Aorta (tissue), 5 donors: ENCODE measurements at places on chromosomes 1 and 21. TPM values are rescaled to one million over a fixed set of nuclear protein-coding genes. Genes with fewer than 3 reads are reported as not detected.

- no peaks in the 10 kb centered on the region for H3K27me3 ChIP-seq
- no peak overlapping the region for H3K4me3 ChIP-seq
- no peak for DNase-seq
- H3K36me3 ChIP-seq = no peaks in the 10 kb centered on the region
- H3K4me1 ChIP-seq = no peaks in the 10 kb centered on the region
Measured at GRCh38 chr1:54362881-54363340, 43.3 kb downstream of the SSBP3 start.

Gene TEDDM1
- not detected for total RNA-seq

DNA sequence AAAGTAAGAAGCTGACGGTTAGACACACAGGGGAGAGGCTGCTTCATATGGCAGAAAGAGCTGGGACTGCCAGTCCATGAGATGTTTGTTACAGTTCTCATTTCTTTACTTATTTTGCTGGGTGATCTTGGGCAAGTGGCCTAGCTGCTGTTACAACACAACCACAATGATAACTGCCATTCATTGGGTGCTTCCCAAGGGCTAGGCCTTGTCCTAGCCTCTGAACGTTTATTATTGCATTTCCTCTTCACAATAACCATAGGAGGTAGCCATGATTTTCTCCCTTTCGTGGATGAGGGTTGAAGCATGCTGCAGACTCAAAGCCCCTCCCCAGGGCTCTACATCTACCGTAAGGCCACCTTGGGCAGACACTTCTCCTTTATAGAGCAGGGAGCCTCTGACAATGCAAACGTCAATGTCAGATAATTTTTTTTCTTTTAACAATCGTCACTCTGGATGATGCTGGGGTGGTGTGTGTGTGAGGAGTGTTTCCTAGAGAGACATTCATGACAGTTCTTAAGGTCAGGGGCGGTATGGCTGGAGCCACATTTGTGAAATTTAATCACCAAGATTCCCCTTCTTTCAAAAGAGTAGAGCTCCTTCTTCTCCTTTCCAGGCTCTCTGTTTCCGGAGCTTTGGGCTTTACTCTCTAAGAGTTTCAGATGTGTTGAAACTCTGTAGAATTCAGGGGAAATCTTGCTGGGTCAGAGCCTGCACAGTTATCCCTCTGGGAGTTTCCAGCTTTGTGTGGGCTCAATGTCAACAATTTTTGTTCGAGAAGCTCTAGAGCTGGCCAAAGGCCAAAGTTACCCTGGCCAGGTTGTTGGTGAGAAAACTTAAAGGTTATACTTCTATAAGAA is 138.5 kb upstream of the SGIP1 start:
- H3K36me3 ChIP-seq = no peaks in the 10 kb centered on the region
- no peaks in the 10 kb centered on the region for H3K4me1 ChIP-seq
- H3K27ac ChIP-seq = no peak overlapping the region
- no peak overlapping the region for H3K4me3 ChIP-seq
- no peaks in the 10 kb centered on the region for H3K27me3 ChIP-seq

DNA sequence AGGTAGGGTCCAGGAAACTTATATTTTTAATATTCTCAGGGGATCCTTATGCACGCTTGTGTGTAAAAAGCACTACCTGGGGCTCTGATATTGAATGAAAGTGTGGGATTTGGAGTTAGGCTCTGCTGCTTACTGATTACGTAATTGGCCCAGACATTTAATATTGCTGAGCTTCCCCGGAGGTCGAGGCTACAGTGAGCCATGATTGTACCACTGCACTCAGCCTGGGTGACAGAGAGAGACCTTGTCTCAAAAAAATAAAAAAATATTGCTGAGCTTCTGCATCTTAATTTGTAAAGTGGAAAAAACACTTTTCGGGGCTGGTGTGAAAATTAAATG is 62.2 kb upstream of the KIF26B start:
- peaks cover 4% of the 10 kb centered on the region for H3K36me3 ChIP-seq
- DNase-seq = no peak
- H3K27me3 ChIP-seq = no peaks in the 10 kb centered on the region
- no peak overlapping the region for H3K27ac ChIP-seq

Gene NUF2
- total RNA-seq = 0.49 TPM

Gene PTPN7
- 3.4 TPM for total RNA-seq

Gene TXNIP
- total RNA-seq = 536 TPM

DNA sequence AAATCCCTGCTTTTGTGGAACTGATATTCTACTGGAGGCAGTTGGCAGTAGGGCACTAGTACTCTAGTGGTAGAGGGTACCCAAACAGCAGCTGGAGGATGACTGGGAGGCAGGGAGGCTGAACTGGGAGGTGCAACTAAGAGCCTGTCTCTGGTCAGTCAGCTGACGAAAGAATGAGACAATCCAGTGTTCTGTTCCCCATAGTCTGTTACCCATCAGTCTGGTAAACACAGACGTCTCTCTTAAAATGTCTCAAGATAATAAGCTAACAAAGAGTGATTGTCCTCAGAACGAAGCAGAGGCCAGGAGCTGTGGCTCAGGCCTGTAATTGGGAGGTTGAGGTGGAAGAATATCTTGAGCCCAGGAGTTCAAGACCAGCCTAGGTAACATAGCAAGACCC is 30.4 kb downstream of the TFAP2E start:
- H3K4me3 ChIP-seq = no peak overlapping the region
- no peaks in the 10 kb centered on the region for H3K4me1 ChIP-seq
- peaks cover 6% of the 10 kb centered on the region for H3K36me3 ChIP-seq
- no peak overlapping the region for H3K27ac ChIP-seq

DNA sequence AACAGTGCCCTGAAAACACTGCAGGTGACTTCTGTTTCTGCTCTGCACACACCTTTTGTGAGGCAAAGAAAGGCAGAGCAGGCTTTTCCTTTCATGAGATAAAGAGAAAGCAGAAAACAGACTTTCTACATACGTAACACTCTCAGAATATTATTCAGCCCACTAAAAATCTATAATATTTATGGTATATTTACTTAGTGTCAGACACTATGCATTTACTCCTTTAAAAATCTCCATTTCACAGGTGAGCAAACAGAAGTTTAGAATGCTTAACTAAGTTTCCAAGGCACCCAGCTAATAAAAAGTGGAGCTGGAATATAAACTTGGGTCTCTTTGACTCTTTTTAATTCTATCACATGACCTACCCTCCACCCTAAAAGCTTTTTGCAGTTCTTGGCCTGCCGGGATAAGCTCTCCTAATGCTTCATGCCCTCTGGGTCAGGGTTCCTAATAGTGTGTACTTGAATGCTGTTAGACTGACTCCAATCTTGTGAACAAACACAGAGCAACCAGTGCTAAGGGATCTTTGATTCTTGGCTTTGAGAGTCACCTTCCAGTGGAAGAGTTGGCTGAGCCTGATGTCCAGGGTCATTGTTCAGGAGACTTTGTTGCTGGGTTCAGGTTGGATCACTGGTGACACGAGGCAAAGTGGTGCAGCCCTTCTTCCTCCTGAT is 27.2 kb downstream of the PROK1 start:
- H3K27ac ChIP-seq = no peak overlapping the region
- H3K4me3 ChIP-seq = no peak overlapping the region
- no peaks in the 10 kb centered on the region for H3K4me1 ChIP-seq
- H3K27me3 ChIP-seq = no peaks in the 10 kb centered on the region

DNA sequence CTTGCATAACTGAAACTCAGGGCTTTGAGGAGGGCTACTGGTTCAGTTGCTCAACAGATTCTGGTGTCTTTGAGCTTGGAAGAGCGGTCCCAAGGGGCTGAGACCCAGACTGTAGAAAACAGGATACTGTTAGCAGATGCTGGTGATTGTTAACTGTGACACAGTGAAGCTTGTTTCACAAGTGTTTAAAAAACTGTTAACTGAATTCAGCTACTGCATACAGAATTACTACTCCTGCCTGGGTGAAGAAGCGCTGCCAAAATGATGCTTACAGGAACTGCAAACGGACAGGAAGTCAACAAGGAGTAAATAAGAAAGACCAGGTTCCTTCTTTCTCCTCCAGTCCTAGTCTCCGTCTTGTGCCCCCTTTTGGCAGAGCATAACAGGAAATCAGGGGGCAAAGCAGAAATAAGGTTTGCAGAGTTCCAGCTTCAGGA is 195.3 kb upstream of the USP25 start:
- H3K36me3 ChIP-seq = no peaks in the 10 kb centered on the region
- H3K4me1 ChIP-seq = no peaks in the 10 kb centered on the region
- H3K4me3 ChIP-seq = no peak overlapping the region
- DNase-seq = no peak
- H3K27ac ChIP-seq = no peak overlapping the region

Gene FCER1G
- 64.3 TPM for total RNA-seq

DNA sequence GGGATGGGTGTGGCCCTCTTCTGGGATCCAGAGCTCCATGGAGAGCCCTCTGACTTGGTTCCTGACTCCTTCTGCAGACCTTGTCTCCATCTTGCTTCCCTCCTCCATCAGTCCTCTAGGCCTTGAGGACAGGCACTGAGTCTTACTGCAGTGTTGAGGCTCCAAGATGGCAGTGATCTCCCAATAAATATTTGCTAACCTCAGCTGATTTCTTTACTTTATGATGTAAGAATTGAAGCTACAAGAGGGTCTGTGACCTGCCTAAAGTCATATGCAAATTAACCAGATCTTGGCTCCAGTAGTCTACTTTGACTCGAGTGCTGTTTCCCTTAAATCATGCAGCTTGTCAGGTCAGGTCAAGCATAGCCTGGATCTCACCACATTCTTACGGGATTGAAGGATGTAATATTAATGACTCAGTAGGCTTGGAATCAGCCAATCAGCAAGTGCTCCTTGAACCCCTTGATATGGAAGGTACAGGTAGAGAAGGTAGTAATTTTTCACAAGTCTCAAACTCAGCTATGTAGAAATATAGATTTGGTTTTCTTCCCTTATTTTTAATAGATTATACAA is 93.0 kb downstream of the CLIC6 start:
- H3K4me1 ChIP-seq = no peaks in the 10 kb centered on the region
- no peak for DNase-seq
- H3K27ac ChIP-seq = no peak overlapping the region
- no peaks in the 10 kb centered on the region for H3K27me3 ChIP-seq
- H3K36me3 ChIP-seq = no peaks in the 10 kb centered on the region
- H3K4me3 ChIP-seq = no peak overlapping the region

Gene IL10RB
- 28.4 TPM for total RNA-seq

DNA sequence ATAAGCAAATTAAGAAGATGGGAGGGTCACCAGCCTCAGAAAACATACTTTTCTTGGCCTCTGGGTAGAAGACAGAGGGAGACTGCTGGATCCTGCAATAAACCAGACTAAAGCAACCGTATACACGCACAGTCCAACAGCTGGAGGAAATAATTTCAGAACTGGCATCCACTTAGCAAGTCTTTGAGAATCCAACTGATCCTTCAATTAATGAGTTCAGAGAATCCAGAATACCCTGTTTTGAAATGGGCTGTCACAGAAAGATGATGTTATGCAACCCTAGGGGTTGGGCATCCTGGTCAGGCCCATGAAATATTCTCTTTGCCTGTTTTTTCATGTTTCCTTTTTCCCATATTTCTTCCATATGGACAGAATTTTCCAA is 134.0 kb upstream of the MAGI3 start:
- H3K27me3 ChIP-seq = no peaks in the 10 kb centered on the region
- DNase-seq = no peak
- no peaks in the 10 kb centered on the region for H3K36me3 ChIP-seq
- H3K4me3 ChIP-seq = no peak overlapping the region

Gene LRRC8B
- 5.9 TPM for total RNA-seq

- H3K27me3 ChIP-seq = no peaks in the 10 kb centered on the region
- H3K4me1 ChIP-seq = peaks cover 2% of the 10 kb centered on the region
- DNase-seq = no peak
- no peak overlapping the region for H3K27ac ChIP-seq
Measured at GRCh38 chr1:6506210-6507036, 15.0 kb upstream of the PLEKHG5 start.

DNA sequence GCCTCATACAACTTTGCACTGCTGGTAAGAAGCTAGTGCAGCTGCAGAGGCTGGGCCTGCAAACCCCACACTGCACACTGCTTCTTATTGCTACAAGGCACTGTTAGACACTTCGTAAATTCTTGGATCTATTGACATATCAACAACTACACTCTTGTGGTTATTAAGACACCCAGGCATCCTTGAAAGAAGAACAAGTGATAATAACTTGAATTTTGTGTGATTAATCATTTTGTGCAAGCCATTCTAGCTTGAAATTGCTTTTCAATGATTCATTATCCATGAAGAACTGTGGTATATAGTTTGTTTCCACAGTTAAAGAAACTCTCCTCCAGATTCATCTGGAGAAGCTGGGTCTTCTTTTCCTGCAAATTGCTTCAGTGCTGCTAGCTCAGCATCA is 33.7 kb upstream of the IFI44L start:
- no peaks in the 10 kb centered on the region for H3K27me3 ChIP-seq
- no peak overlapping the region for H3K4me3 ChIP-seq
- DNase-seq = no peak
- H3K36me3 ChIP-seq = no peaks in the 10 kb centered on the region

Gene BEND5
- total RNA-seq = 6.6 TPM

DNA sequence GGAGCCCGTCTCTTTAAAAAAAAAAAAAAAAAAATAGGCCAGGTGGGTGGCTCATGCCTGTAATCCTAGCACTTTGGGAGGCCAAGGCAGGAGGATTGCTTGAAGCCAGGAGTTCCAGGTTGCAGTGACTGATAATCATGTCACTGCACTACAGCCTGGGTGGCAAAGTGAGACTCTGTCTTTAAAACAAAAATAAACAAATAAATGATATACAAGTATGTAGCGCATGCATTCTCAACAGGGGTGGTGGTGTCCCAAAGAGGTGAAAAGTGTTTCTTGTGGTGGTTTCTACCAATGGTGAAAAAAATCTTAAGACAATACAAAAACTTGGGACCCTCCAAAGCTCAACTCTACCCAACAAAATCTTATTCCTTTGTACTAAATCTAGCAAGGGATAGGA is 17.9 kb downstream of the CNN3 start:
- no peaks in the 10 kb centered on the region for H3K27me3 ChIP-seq
- no peak overlapping the region for H3K27ac ChIP-seq
- H3K36me3 ChIP-seq = no peaks in the 10 kb centered on the region
- no peak overlapping the region for H3K4me3 ChIP-seq
- no peak for DNase-seq

- H3K4me3 ChIP-seq = peak overlapping the region; percentile 25
- no peak overlapping the region for H3K27ac ChIP-seq
- DNase-seq = no peak
- H3K4me1 ChIP-seq = no peaks in the 10 kb centered on the region
- H3K36me3 ChIP-seq = no peaks in the 10 kb centered on the region
- H3K27me3 ChIP-seq = no peaks in the 10 kb centered on the region
Measured at GRCh38 chr1:200039849-200040474, 12.5 kb downstream of the NR5A2 start.

GRCh38 chr1:185996211-185996610 is 262.0 kb downstream of the HMCN1 start:
- no peak overlapping the region for H3K27ac ChIP-seq
- no peaks in the 10 kb centered on the region for H3K27me3 ChIP-seq
- H3K4me1 ChIP-seq = peaks cover 2% of the 10 kb centered on the region
- H3K4me3 ChIP-seq = no peak overlapping the region
- peak; percentile 79 for DNase-seq

Gene VWA5B1
- not detected for total RNA-seq

Gene PSRC1
- 2.2 TPM for total RNA-seq

GRCh38 chr1:24027838-24028468 is 47.8 kb upstream of the SRSF10 start:
- H3K4me1 ChIP-seq = no peaks in the 10 kb centered on the region
- H3K4me3 ChIP-seq = no peak overlapping the region
- H3K27me3 ChIP-seq = no peaks in the 10 kb centered on the region
- no peak overlapping the region for H3K27ac ChIP-seq
- no peaks in the 10 kb centered on the region for H3K36me3 ChIP-seq
